NT2/D1 (cell line): ENCODE measurements at places on chromosomes 13 and 19.

- DNase-seq = no peak
Measured at GRCh38 chr19:4288091-4288777, 9.2 kb downstream of the SHD start.

DNA sequence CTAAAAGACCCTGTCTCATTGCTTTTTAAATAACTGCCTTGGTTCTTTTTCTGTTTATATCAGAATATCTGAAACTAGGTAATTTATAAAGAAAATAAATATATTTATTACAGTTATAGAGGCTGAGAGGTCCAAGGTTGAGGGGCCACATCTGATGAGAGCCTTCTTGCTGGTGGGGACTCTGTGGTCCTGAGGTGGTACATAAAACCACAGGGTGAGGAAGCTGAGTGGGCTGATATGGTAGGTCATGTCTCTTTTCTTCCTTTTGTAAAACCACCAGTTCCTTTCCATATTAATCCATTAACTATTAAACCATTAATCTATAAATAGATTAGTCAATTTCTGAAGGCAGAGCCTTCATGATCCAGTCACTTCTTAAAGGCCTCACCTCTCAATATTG is 109.5 kb upstream of the SPRY2 start:
- no peak for DNase-seq

- no peak for DNase-seq
Measured at GRCh38 chr19:46787331-46788261, 798 bp downstream of the SLC1A5 start.

GRCh38 chr19:42053037-42053935 is 16.7 kb downstream of the GRIK5 start:
- no peak for DNase-seq

GRCh38 chr13:113836768-113837559 is 26.9 kb downstream of the GAS6 start:
- DNase-seq = no peak

- no peak for DNase-seq
Measured at GRCh38 chr13:21231426-21231940, 55.0 kb downstream of the MRPL57 start.

- DNase-seq = no peak
Measured at GRCh38 chr13:100069278-100069677, 19.6 kb upstream of the PCCA start.
